SK-N-SH (cell line): ENCODE measurements at places on chromosomes 7 and 10. TPM values are rescaled to one million over a fixed set of nuclear protein-coding genes. Genes with fewer than 3 reads are reported as not detected.

Gene GRM8
- 0.10 and 0.15 TPM in 2 replicates for polyA plus RNA-seq

Gene ASAH2
- 1.8 and 2.5 TPM in 2 replicates for polyA plus RNA-seq

Gene VGF
- 17.4 and 54.3 TPM in 2 replicates for polyA plus RNA-seq

Gene CASTOR2
- polyA plus RNA-seq: 4.5 and 5.4 TPM in 2 replicates

Gene CTNNA3
- polyA plus RNA-seq: not detected in 2 replicates

Gene PDE1C
- polyA plus RNA-seq: 4.6 and 7.3 TPM in 2 replicates

Gene NXPH1
- polyA plus RNA-seq: not detected in 2 replicates

Gene TRIM74
- polyA plus RNA-seq: 0.21 and 0.26 TPM in 2 replicates

DNA sequence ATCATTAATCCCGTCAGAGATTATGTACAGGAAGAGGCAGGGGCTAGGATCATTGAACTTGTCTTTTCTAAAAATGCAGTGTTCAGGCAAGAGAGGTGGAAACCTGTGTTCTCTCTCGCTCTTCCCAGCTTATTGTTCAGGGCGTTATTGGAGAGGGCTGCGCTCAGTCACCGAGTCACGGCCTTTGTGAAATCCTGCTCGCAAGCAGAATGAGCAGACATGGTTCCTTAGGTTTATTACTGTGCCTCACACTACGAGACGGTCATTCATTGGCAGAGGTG, 631 bp upstream of the PRKRIP1 start:
- no peak for DNase-seq

DNA sequence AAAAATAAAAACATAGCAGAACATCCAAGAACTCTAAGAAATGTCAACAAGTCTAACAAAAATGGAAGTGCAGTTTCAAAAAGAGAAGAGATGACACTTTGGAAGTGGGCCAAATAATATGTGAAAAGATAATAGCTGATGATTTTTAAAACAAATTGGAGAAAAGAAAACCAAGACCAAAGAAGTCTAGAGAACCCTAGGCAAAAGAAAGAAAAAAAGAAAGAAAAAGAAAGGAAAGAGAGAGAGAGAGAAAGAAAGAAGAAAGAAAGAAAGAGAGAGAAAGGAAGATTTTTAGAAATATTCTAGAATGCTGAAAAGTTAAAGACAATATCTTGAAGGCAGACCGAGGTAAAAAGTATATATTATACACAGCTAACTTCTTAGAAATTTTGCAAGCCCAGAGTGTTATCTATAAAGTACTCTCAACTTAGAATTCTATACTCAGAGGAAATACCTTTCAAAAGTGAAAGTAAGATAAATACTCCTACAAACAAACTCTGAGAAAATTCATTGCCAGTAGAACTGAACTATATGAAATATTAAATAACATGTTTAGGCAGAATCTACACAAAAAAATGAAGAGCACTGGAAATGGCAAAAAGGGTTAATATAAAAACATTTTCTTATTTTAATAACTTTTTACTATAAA, 138.7 kb upstream of the SMIM30 start:
- no peak for DNase-seq

DNA sequence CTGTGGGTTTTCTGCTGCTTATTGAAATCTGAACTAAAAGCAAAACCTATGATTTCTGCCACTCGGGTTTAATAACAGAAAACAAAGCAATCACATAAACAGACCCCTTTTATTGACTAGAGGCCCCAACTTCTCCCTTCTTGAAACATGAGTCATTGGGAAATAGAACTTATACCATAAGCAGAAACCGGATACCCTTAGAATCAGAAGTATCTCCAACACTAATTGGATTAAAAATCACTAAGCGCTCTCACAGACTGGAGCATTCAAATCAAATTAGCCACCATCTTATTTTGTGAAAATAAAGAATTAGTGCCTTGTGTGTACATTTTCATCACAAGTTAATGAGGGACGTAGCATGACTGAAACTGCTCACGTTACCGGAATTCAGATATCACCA, 206.9 kb downstream of the WDR11 start:
- no peak for DNase-seq

DNA sequence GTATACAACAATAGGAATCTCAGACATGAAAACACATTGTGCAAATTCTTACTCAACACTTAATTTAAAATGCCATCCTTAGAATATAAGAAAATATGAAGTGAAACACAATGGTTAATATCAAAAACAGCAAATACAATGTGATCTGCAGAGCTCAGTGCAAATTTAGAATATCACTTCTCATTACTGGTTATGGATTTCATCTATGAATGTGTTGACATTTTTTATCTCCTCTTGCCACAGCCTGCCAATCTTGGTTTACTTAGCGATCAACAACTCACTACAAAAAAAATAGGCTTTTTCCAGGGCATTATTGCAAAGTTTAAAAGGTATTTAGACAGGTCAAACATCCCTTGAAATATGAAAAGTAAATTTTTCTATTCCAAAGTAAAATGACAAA, 25.0 kb upstream of the RNF148 start:
- no peak for DNase-seq

GRCh38 chr7:74173074-74173473, 1.1 kb upstream of the EIF4H start:
- no peak for DNase-seq

DNA sequence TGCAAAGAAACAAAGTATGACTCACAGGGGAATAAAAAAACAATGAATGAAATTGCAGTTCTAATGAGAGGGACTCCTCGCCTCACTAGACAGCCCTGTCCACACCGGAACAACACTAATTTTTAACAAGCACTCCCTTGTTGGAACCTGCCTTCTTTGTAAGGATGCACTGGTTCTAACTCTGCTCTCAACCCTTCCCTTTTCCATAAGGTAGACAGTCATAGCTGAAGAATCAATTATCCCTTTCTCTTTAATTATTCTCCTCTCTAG, 65.1 kb downstream of the TSPAN12 start:
- no peak for DNase-seq

DNA sequence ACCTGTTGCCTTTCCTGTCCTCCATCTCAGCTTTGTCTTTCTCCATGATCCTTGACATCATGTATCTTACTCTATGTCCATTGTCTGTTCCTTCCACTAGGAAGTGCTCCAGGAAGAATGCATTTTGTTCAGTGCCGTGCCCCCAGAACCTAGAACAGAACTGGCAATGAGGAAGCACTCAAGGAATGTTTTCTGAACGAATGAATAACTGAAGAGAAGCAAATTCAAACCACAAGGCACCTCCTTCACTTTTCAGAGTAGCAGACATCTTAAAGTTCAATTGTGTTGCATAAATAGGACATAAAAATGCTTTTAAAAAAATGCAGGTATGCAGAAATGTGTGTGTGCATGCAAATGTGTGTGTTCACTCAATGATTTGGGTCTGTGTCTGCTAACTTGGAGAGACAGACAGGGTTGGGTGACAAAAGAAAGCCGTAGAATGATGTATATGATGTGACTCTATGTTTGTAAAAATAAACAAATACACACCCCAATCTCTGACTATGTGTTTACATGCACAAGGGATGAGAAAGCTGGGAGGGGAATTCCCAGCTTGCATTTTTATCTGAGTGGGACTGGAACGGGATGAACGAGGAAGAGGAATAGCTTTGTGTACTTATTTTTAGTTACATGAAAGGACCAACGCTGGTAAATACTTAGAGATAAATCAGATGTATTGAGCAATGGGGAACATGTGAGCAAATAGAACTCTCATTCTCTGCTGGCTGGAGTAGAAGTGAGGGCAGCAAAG, 237.7 kb downstream of the FANK1 start:
- no peak for DNase-seq

- DNase-seq: no peak
Observed at GRCh38 chr10:71209731-71210541, 2.4 kb upstream of the UNC5B start.

DNA sequence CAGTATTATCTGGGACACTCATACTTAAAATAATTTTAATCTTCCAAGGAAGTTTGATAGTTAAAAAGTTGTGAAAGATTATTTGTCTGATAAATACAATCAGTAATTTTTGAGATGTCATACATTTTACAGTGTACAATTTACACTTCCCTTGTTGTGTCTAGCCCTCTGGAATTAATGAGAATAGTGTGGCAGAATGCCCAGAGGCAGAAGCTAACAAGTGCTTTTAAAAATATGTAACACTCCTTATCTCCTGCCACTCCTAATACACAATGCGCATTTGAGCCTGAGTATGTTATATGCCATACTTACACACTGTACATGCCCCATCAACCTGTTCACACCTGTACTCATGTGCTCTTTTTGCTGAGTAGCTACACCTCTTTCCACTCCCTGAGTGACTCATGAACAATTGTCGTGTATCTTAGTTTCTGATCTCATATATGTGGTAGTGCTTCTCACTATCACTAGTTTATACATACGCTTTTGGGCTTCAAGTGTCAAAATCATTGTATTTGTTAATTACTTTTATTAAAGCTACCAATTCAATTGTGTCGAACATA, 106.9 kb upstream of the GNAI1 start:
- no peak for DNase-seq
